ENCODE measurements at places on chromosomes 1 and 21.

GRCh38 chr1:22176258-22176657 lies 33.4 kb upstream of the WNT4 start:
- no peak for DNase-seq

DNA sequence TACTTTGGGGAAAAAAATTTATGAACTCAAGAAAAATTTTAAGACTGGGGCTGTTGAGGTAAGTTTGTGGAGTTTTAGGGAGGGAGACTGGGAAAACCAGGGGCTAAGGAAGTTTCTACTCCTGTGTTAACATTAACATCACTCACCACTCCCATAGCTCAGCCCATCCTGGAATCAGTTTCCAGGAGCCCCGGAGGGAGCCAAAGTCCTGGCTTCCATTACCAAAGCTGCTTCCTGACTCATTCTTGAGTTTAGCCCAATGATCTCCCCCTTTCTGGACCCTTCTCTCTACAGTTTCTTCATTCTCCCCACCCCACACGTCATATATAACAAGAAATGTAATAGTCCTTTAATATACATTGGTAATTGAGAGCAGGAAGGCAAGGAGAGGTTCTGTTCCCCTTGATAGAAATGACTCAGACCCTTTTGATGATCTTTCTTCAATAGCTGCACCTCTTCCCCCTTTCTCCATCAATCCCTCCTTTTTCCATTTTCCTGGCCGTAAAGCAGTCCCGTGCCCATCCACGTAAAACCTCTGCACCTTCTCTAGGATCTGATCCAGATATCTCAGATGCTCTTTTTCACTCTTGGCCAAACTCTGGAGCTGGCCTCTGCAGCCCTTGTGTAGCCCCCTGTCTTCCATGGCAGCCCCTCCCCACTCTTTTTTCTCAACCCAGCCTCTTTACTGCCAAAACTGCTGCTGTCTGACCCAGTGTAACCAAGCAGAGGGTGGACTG lies 4.6 kb upstream of the PIAS3 start:
- peak; percentile 87 for DNase-seq

- no peak for DNase-seq
These were observed 367.1 kb downstream of the PBX1 start for GRCh38 chr1:164926107-164926506.

GRCh38 chr1:167184081-167184480 lies 36.6 kb upstream of the POU2F1 start:
- DNase-seq, result no peak

GRCh38 chr1:196680107-196680506 lies 28.3 kb downstream of the CFH start:
- no peak for DNase-seq

GRCh38 chr21:41868062-41868710 lies 11.0 kb downstream of the PRDM15 start:
- no peak for DNase-seq

GRCh38 chr21:32908534-32908933 lies 117.2 kb upstream of the OLIG2 start:
- no peak for DNase-seq

DNA sequence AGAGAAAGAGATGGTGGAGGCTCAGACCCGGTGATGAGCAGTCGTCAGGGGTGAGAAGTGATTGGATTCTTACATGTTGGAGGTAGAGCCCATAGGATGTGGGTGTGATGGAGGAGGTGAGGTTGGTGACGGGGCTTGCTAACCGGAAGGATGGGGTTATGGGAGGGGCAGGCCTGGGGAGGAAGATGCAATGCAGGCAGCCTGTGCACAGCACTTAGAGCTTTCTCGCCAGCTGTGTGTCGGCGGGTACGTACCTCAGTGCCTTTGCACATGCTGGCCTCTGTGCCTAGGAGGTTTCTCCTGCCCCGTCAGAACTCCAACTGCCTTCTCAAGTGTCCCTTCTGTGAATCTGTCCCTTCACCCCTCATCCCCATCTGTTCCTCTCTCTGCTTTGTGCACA lies 2.9 kb upstream of the BSND start:
- DNase-seq, result peak; percentile 19

- DNase-seq, result no peak
These were observed 43.2 kb upstream of the CD34 start for GRCh38 chr1:207954104-207954503.

Data from left hindlimb (tissue), 1 donor.